K562 (cell line): ENCODE measurements at places on chromosomes 3 and 15. TPM values are rescaled to one million over a fixed set of nuclear protein-coding genes. Genes with fewer than 3 reads are reported as not detected.

DNA sequence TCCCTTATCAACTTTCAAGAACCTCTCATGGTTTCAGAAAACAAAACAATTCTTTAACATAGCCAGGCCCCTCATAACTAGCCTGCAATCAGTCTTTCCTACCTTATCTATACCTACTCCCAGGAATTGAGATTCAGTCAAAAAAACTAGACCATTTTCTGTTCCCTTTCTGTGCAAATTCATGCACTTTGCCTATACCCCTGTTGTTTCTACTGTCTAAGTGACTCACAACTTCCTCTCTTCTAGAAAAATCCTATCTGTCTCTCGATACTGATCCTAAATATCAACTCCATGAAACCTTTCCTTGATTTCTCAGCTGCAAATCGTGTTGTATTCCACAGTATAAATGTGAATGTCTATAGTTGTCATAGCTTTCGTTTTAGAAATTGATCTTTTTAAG is 10.9 kb upstream of the IL1RAP start:
- DNase-seq: no peak

DNA sequence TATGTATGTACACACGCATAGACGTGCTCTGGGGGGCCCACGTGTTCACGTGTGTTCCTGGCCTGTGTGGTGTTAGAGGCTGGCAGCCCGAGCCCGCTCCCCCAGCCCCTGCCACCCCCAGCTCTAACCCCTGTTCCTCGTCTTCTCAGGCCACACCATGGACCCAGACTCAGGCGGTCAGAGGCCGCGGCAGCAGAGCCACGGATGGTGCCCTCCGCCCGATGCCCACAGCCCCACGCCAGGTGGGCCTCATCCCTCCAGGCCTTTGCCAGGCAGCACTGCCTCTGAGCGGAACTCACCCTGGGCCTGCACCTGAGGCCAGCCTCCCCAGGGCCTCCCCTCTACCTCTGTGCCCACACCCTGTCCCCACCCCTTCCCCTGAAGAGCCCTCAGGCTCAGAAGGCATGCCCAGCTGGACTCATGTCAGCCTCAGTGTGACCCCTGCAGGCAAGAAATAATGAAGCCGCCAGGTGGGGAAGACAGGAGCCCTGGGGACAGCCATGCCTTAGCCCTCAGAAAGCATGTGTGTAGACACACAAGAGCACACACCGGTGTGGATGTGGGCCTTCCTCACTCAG is 16.4 kb upstream of the GNAT1 start:
- no peak for DNase-seq

GRCh38 chr3:136162322-136162721 is 33.8 kb downstream of the MSL2 start:
- DNase-seq: no peak

DNA sequence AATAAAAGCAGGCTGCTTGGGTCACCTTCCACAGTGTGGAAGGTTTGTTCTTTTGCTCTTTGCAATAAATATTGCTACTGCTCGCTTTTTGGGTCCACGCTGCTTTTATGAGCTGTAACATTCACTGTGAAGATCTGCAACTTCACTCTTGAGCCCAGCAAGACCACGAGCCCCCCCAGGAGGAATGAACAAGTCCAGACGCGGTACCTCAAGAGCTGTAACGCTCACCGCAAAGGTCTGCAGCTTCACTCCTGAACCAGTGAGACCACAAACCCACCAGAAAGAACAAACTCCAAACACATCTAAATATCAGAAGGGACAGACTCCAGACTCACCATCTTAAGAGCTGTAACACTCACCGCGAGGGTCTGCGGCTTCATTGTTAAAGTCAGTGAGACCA is 47.5 kb upstream of the CCR4 start:
- DNase-seq: no peak

DNA sequence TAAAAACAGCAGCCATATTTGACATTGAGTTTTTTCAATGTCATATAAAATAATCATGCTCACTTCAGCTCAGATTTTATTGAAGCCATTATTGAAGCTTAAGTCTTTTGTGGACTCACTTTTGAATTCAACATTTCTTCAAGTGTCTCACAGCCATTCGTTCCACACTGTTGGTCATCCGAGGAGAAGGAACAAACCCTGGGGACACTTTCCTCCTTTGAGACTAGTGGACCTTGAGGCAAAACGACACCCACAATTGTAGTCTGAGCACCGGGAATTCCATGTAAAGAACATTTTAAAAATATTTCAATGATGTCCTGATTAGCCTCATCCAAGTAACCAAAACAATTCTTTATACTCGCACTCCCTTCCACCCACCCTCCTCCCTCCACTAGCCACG is 174.7 kb downstream of the CD47 start:
- DNase-seq: no peak

GRCh38 chr3:188211476-188211875 is 57.5 kb downstream of the LPP start:
- no peak for DNase-seq

- DNase-seq: no peak
Measured at GRCh38 chr3:191306428-191306827, 22.8 kb upstream of the CCDC50 start.

NPAP1 gene
- total RNA-seq: not detected in 2 replicates

CLCN2 gene
- 13.5 and 14.0 TPM in 2 replicates for total RNA-seq
